ENCODE measurements at places on chromosomes 6 and 20. TPM values are rescaled to one million over a fixed set of nuclear protein-coding genes. Genes with fewer than 3 reads are reported as not detected.

Gene KIFC1
- 96.3 TPM for total RNA-seq

Gene TREM2
- total RNA-seq = not detected

Gene BTNL2
- not detected for total RNA-seq

Gene ANKEF1
- 5.8 TPM for total RNA-seq

Gene BANF2
- not detected for total RNA-seq

Gene SLC2A4RG
- total RNA-seq = 47.0 TPM

DNA sequence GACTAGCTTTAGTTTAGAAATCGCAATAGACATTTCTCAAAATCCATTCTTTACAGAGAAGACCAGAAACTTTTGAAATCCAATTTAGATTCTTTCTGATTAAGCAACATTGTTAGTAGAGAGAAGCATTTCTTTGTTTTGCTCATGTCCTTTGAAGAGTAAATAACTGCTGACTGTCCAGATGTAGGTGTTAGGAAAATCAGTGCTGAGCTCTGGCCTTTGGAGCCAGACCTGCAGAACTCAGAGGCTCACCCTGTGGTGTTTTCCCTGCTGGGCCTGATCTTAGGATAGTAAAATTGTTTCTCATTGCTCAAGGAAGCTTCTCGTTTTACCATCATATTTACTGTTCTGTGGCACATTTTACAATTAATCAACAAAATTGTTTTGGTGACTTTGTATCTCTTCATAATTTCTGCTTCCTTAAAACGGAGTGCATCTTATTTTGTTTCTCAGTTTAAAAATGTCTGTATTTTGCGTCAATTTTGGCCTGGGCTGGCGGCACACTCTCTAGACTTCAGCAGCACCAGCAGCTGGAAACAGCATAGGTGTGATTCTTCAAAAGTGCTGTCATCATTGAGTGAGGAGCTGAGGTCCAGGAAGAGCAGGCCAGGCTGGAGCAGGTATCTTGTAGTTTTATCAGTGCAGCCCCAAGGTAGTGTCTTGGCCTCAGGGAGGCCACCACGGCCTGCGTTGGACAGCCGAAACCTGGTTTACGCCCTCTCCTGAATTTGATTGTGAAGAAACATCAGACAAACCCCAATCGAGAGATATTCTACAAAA, 8.3 kb upstream of the ZDHHC14 start:
- no peak for DNase-seq
- peaks cover 40% of the 10 kb centered on the region for H3K27me3 ChIP-seq
- no peak overlapping the region for H3K27ac ChIP-seq
- H3K4me3 ChIP-seq = no peak overlapping the region
- peaks cover 37% of the 10 kb centered on the region for H3K4me1 ChIP-seq

- no peak overlapping the region for H3K4me3 ChIP-seq
- H3K27ac ChIP-seq = no peak overlapping the region
- peaks cover 20% of the 10 kb centered on the region for H3K27me3 ChIP-seq
- H3K4me1 ChIP-seq = no peaks in the 10 kb centered on the region
Measured at GRCh38 chr6:77457720-77458349, 5.5 kb downstream of the HTR1B start.

- DNase-seq = no peak
- no peak overlapping the region for H3K27ac ChIP-seq
- H3K36me3 ChIP-seq = no peaks in the 10 kb centered on the region
- peaks cover 5% of the 10 kb centered on the region for H3K27me3 ChIP-seq
- no peak overlapping the region for H3K4me3 ChIP-seq
Measured at GRCh38 chr20:59670786-59671492, 66.6 kb downstream of the PHACTR3 start.

DNA sequence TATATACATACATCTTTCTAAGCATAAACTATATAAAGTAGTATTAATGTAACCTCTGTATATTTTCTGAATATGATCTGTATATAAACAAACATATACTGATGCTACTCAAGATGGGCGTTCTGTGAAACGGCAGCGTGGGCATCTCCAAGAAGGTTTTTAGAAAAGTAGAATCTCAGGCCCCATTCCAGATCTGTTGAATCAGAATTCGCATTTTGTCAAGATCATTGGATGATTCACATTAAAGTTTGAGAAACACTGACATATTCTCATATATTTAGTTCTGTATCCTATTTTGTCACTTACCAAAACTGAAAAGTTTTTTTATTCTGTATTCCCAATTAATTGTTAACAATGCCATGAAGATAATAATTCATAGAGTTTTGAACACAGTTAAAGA, 5.5 kb downstream of the C6orf141 start:
- H3K4me1 ChIP-seq = peaks cover 18% of the 10 kb centered on the region
- H3K27ac ChIP-seq = no peak overlapping the region
- H3K36me3 ChIP-seq = no peaks in the 10 kb centered on the region
- H3K4me3 ChIP-seq = no peak overlapping the region

DNA sequence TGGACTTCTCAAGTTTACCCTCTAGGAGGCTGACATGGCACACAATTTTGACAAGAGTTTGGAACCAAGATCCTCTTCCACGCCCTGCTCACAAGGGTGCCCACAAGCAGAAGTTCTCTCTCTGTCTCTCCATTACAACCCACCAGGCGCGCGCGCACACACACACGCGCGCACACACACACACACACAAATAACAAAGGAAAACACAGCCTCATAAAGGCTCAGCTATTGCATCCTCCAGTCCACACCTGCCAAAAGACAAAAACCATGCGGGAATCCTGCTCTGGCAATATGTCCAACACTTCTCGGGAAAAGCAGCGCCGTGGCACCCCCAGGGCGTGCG, 870 bp downstream of the PAK5 start:
- no peak overlapping the region for H3K4me3 ChIP-seq
- no peak overlapping the region for H3K27ac ChIP-seq
- H3K27me3 ChIP-seq = peaks cover 20% of the 10 kb centered on the region
- DNase-seq = no peak
- no peaks in the 10 kb centered on the region for H3K4me1 ChIP-seq

DNA sequence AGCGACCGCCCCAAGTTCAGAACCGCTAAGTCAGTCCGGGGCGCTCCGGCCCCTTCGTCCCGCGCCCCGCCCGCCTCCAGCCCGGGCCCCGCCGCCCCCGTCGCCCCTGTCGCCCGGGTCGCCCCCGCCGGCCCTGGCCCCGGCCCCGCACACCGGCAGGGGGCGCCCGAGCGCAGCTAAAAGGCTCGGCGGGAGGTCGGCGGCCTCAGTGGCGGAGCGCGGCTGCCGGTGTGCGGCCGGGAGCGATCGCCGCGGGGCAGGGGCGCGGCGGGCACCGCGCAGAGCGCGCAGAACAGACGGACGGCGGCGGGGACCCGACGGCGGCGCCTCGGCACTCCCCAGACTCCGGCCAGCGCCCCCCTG, at the start of gene FNDC1:
Gene FNDC1 (plus strand): TSS at position 208 of the 363 bp plus-strand sequence. CDS start 197 bp downstream, outside the sequence.
- peak within 1 kb of the TSS; percentile 86 for H3K4me3 ChIP-seq
- no peak within 1 kb of the TSS for H3K27ac ChIP-seq
- H3K4me1 ChIP-seq = peaks cover 22% of the 10 kb centered on the region
- peak; percentile 78 for DNase-seq

GRCh38 chr6:109695468-109695867, 4.4 kb downstream of the FIG4 start:
- no peak overlapping the region for H3K27ac ChIP-seq
- H3K36me3 ChIP-seq = no peaks in the 10 kb centered on the region
- DNase-seq = no peak
- H3K4me1 ChIP-seq = peaks cover 20% of the 10 kb centered on the region
- no peak overlapping the region for H3K4me3 ChIP-seq

- peaks cover 26% of the 10 kb centered on the region for H3K4me1 ChIP-seq
- DNase-seq = no peak
- H3K27me3 ChIP-seq = no peaks in the 10 kb centered on the region
- H3K27ac ChIP-seq = no peak overlapping the region
Measured at GRCh38 chr6:111119571-111120329, 32.4 kb downstream of the SLC16A10 start.

DNA sequence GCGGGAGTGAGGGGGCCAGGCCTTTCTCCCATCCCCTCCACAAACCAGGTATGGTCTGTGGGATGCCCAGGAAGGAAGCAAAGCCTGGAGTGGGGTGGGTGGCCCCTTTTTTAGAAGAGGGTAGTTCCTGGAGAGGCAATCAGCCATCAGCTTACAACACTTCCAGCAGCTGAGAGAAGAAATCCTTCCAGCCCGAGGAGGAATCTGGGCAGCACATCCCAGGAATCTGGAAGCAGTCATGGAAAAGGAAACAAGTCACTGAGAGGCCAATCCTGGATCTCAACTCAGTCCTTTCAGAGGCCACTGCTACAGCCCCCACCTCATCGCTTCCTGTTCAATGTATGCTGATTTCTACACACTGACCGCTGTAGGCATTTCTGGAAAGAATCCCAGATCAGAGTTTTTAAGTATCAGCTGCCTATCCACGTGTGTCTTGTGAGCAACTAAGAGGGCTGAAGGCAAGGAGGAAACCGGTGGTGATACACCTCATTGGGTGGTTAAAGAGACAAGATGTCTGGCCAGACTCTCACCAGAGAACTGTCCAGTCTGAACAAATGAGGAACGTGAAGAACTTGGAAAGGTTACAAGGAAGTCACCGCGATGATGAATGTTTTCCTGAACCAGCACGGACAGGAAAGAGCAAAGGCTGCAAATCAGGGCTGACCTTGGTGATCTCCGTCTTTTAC, 92.9 kb upstream of the SHLD1 start:
- H3K36me3 ChIP-seq = no peaks in the 10 kb centered on the region
- peaks cover 49% of the 10 kb centered on the region for H3K4me1 ChIP-seq
- no peak overlapping the region for H3K27ac ChIP-seq

DNA sequence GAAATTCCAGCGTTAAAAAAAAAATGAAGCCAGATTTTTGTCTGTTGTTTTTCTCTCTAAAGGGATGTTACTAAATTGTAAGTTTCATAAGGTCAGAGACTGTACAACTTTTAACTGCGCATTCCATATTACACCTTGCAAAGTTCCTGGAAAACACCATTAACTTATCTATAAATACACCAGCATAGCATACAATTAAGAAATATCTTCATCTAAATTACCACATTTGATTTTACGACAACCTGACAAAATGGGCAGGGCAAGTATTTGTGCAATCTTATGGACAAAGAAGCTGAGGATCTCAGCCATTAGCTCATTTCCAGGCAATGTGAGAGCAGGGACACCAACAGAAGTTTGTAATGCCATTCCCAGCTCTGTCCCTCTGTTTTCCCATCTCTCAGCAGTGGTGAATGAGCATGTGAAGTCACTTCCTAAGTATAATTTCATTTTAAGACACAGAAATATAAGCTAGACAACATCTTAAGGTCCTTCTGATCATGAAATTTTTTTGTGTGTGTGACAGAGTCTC, 12.9 kb upstream of the GCM1 start:
- H3K27ac ChIP-seq = no peak overlapping the region
- H3K27me3 ChIP-seq = no peaks in the 10 kb centered on the region
- no peak for DNase-seq
- H3K4me1 ChIP-seq = peaks cover 7% of the 10 kb centered on the region
- H3K36me3 ChIP-seq = no peaks in the 10 kb centered on the region

DNA sequence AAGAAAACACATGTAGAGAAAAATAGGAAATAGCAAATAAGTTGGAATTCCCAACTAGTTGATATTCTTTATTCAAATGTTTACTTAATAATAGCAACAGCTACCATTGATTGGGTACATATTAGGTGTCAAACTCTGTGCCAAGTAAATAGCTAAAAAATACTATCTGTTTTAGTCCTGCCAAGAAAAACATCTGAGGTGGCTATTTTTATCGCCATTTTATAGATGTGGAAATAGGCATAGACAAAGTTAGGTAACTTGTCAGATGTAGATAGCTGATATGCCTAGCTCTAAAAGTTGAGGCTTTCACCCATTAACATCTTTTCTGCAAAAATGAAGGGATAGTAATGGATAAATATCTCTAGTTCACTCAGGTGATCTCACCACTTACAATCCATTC, 549.2 kb upstream of the ID4 start:
- H3K4me1 ChIP-seq = no peaks in the 10 kb centered on the region

GRCh38 chr20:13756551-13756950, 28.2 kb downstream of the ESF1 start:
- no peaks in the 10 kb centered on the region for H3K27me3 ChIP-seq
- peaks cover 10% of the 10 kb centered on the region for H3K36me3 ChIP-seq
- no peaks in the 10 kb centered on the region for H3K4me1 ChIP-seq

GRCh38 chr6:36118550-36119107, 11.7 kb upstream of the MAPK13 start:
- H3K36me3 ChIP-seq = no peaks in the 10 kb centered on the region
- DNase-seq = peak; percentile 75

- DNase-seq = no peak
- H3K4me3 ChIP-seq = no peak overlapping the region
- no peaks in the 10 kb centered on the region for H3K4me1 ChIP-seq
- H3K27ac ChIP-seq = no peak overlapping the region
Measured at GRCh38 chr6:8383584-8383983, 51.8 kb downstream of the SLC35B3 start.

DNA sequence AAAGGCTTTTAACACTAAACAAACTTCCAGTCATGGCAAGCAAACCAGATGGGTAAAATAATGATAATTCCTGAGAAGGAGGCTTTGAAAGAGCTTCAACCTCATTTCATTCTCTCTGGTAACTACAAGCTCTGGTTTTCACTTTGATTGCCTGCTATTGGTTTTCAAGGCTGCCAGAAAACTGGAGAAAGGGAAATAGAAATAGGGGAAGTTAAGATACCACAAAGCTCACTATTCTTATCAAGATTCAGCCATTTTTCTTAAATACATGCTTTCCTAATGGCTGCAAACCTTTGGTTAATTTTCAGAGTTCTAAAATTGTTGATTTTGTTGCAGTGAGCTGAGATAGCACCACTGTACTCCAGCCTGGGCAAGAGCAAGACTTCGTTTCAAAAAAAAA, 42.5 kb upstream of the NELFCD start:
- H3K27ac ChIP-seq = no peak overlapping the region
- H3K36me3 ChIP-seq = no peaks in the 10 kb centered on the region
- peaks cover 7% of the 10 kb centered on the region for H3K27me3 ChIP-seq
- no peak overlapping the region for H3K4me3 ChIP-seq
- DNase-seq = no peak

GRCh38 chr6:74588094-74588832, 617.6 kb downstream of the COL12A1 start:
- H3K36me3 ChIP-seq = no peaks in the 10 kb centered on the region
- H3K27ac ChIP-seq = no peak overlapping the region

DNA sequence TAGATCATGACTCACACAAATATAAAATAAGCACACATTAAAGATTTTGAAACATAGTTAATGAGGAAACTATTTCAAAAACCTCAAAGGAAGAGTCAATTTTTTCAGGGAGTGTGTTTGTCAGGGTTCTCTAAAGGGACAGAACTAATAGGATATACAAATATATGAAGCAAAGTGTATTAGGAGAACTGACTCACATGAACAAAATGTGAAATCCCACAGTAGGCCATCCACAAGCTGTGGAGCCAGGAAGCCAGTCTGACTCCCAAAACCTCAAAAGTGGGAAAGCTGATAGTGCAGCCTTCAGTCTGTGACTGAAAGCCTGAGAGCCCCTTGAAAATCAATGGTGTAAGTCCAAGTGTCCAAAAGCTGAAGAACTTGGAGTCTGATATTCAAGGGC, 898.0 kb upstream of the EYS start:
- H3K36me3 ChIP-seq = no peaks in the 10 kb centered on the region
- no peak overlapping the region for H3K27ac ChIP-seq
- H3K27me3 ChIP-seq = no peaks in the 10 kb centered on the region
- no peaks in the 10 kb centered on the region for H3K4me1 ChIP-seq

All from activated T-cell treated with anti-CD3 and anti-CD28 coated beads, Interleukin-2, amount 50 U/mL, for 72 hours (primary cell).